Activated CD4-positive, CD25-positive, alpha-beta regulatory T cell treated with anti-CD3 and anti-CD28 coated beads, Interleukin-2, amount 50 U/mL, for 16 hours (primary cell): ENCODE measurements at places on chromosomes 16 and 17.

DNA sequence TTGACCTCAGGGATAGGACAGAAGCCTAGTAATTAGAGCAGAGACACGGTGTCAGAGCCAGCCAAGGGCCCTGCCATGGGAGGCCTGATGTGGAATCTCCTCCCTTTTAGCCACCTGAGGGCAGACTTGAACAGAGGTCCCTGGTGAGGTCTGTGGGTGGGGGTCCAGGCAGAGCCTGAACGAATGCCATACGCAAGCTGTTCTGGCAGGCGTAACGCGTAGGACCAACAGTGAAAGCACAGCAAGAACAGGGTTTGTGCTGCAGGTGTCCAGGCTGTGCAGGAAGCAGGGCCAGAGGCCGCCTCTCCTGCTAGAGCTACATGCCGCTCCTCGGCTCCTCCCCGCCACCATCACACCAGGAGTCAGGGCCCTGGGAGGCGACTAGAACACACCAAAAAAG, 81.9 kb upstream of the TBX2 start:
- DNase-seq: no peak

DNA sequence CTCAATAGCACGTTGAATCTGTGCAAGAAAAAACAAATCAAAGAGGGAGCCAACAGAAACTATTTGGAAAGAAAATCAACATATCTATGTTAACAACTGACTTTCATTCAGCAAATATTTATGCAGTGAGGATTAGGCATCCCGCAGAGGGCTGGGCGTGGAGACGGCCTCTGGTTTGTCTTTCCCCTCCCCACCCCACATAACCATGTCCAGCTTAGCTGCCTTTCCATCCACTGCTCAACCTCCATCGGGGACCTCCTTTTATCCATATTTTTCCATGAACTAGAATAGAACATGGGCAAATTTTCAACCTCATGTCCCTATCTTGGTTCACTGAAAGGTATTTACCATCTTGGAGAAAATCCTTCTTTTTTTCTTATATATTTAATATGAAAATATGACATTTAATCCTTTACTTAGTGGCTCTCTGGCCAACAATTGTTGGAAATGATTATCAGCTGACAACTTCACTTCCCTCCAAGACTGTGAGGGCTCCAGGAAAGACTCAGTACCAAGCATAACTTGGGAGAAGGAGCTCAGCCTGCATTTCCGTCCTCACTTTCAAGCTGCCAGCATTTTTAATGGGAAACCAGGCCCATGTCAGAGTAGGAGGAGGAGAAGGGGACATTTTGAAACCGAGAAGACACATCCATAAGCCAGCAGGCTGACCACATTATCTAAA, 462.6 kb upstream of the MAF start:
- DNase-seq: no peak

GRCh38 chr17:44772308-44773045, 13.7 kb downstream of the ADAM11 start:
- no peak for DNase-seq

GRCh38 chr16:29975134-29975538, 1.5 kb downstream of the TAOK2 start:
- DNase-seq: no peak

DNA sequence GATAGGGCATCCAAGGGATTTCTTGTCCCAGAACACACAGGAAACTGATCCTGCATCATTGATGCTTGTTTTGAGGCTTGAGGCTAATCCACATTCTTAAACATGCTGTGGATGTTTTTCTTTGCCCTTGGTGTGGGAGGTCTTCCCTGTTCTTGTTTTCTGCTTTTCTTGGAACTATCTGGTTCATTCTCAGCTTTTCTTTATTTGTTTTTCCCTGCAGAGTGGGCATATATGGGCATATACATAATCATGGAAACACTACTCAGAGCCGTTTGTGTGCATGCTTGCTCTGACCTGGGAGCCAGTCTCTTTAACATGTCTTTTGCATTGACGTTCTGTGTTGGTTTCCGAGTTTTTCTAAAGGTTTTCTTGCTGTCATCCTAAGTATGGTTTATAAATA, 300.0 kb downstream of the SNX29 start:
- DNase-seq: no peak

GRCh38 chr17:796609-797008, 14.5 kb downstream of the MRM3 start:
- no peak for DNase-seq

- DNase-seq: no peak
These were observed at the start of gene EMP2 for GRCh38 chr16:10579965-10580882. TSS of gene EMP2 (minus strand) at chr16:10580598. CDS start at chr16:10547617, 32,981 bp downstream.

DNA sequence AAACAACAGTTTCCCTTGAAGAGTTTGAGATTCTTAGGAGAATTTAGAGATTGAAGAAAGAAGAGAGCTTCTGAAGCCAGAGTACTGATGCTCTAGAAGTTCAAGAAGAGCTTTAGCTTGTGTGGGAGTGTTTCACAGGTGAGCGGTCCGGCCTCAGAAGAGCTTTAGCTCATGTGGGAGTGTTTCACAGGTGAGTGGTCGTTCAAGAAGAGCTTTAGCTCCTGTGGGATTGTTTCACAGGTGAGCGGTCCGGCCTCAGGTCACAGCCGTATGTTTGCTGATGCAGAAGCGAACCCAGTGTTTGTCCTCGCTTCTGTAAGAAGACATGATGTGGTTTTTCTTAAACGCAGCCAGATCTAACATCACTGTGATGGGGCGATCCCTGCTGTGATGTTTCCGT, 76.4 kb downstream of the SEC14L1 start:
- no peak for DNase-seq
